ENCODE measurements at places on chromosomes 2 and 18. TPM values are rescaled to one million over a fixed set of nuclear protein-coding genes. Genes with fewer than 3 reads are reported as not detected.

- DNase-seq = no peak
These were observed 32.9 kb downstream of the YIPF4 start for GRCh38 chr2:32310577-32310976.

DNA sequence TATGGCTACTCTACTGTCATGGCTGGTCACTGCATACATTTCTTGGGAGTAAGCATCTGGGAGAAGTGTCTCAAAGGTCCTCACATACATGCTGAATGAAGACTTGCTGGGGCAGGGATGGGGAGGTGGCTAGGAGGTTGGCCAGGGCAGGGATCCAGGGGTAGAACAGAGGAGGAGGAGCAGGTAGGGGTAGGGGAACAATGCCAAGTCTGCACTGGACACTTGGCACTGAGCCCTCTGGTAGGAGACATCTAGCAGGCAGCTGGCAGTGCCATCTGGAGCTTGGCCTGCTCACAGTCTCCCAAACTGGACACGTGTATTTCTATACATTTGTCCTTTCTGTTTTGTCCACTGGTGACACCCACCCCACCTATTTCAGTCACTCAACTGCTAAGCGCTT, 62.7 kb upstream of the REV1 start:
- DNase-seq = no peak

GRCh38 chr2:2638547-2639220, 307.6 kb upstream of the MYT1L start:
- no peak for DNase-seq

TUBA3E gene
- total RNA-seq = 1.2 TPM

GRCh38 chr2:220394433-220394832, 767.0 kb downstream of the SLC4A3 start:
- DNase-seq = no peak
